Type B pancreatic cell (in vitro differentiated cells): ENCODE measurements at places on chromosomes 1 and 21. TPM values are rescaled to one million over a fixed set of nuclear protein-coding genes. Genes with fewer than 3 reads are reported as not detected.
A peak's percentile ranks its signal among the peaks of the same experiment; 100 is the strongest.

DNA sequence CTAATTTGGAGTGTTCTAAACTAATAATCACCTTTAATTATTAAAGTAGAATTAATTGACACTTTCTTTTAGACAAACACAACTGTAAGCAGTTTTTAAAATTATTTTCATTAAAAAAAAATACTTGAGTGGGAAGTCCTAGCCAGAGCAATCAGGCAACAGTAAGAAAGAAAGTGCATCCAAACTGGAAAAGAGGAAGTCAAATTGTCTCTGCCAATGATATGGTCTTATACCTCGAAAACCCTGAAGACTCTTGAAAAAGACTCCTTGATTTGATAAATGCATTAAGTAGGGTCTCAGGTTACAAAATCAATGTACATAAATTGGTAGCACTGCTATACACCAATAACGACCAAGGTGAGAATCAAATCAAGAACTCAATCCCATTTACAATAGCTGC, 83.0 kb upstream of the GADD45A start:
- no peak for DNase-seq

GRCh38 chr1:89637496-89637895, 4.6 kb downstream of the LRRC8C start:
- no peak for DNase-seq

DNA sequence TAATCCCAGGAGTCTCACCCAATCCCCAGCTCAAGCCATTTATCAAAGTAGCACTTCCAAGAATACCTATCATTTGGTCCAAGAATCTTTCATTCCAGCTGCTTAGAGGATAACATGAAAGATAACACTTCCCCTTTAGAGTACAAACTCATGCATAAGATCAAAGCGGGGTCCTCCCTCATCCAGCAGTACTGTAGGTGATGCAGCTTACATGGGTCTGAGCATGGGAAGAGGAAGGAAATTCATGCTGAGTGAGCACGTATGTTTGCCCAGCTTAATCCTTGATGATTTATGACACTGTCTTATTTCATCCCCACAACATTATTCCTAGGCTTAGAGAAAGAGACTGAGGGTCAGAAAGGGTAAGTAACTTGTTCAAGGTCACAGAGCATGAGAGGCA, 167.1 kb upstream of the GJB5 start:
- no peak for DNase-seq

DNA sequence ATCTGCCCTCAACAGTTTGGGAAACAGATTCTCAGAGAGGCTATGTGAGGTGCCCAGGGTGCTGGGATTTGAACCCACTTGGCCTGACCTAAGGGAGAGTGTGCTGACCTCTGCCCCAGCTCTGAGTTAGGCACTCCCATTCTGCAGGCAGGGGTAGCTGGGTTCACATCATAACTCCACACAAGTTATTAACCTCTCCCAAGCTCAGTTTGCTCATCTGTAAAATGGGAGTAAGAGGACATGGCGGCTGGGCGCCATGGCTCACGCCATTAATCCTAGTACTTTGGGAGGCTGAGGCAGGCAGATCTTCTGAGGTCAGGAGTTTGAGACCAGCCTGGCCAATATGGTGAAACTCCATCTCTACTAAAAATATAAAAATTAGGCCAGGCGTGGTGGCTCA, 8.9 kb upstream of the SLC25A33 start:
- no peak for DNase-seq

DNA sequence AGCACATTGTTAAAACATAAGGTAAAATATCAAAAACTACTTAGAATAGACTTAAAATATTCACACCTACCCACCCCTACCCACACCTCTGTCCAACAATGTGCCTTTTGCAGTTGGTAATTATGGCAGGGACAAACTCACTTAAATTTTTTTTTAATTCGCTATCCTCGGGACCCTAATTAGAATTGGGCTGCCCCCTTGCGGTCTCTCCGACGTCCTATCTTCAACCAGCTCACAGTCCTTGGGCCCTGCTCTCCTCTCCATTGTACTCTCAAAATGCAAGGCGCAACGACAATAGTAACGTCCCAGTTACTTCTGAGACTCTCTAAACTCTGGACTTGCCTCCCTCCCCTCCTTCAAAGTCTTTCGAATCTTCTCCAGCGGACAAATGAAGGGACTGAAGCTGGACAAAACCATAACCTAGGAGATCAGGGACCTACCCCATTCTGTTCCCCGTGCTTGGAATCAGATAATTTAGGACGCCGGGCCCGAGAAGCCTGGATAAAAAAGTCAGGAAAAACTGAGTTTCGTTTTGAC, 1.1 kb upstream of the CIART start:
- no peak for DNase-seq

DNA sequence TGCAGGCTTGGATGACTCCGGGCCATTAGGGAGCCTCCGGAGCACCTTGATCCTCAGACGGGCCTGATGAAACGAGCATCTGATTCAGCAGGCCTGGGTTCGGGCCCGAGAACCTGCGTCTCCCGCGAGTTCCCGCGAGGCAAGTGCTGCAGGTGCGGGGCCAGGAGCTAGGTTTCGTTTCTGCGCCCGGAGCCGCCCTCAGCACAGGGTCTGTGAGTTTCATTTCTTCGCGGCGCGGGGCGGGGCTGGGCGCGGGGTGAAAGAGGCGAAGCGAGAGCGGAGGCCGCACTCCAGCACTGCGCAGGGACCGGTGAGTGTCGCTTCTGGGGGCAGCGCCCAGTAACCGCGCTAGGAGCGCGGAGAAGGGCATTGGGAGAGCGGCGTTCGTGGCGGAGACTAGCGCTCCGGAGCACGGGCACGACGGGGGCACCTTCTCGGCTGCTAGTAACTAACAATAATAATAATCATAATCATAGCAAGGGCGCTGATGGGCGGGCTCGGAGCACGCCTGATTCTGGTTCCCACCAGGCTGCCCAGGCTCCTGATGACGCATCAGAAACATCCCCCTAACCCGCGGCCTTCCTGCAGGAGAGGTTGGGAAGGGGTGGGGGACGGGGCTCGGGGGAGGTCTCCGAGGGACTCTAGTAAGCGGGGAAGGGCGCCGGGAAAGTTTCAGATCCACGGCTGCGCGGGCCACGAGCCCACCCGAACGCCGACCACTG, at the start of gene MX1:
Gene MX1 (plus strand): TSS at position 286 of the 722 bp plus-strand sequence. CDS start 5,832 bp downstream, outside the sequence.
- DNase-seq = no peak

GRCh38 chr1:101130673-101131072, 105.1 kb upstream of the DPH5 start:
- no peak for DNase-seq

DNA sequence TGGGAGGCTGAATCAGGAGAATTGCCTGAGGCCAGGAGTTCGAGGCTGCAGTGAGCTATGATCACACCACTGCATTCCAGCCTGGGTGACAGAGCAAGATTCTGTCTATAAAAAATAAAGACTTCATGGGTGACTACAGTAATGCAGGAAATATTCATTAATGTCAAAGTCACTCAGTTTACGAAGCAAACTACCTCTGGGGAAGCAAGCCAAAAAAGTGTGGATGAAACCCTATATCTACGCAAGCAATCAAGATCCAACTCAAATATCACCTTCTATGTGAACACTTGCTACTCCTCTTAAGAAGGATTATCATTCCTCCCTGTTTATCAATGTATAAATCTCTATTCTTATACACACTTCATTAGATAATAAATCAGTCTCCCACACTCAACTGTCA, 434.8 kb downstream of the SETD4 start:
- DNase-seq = no peak

- DNase-seq = no peak
These were observed 37.0 kb downstream of the CAPN8 start for GRCh38 chr1:223628233-223629125.

DNA sequence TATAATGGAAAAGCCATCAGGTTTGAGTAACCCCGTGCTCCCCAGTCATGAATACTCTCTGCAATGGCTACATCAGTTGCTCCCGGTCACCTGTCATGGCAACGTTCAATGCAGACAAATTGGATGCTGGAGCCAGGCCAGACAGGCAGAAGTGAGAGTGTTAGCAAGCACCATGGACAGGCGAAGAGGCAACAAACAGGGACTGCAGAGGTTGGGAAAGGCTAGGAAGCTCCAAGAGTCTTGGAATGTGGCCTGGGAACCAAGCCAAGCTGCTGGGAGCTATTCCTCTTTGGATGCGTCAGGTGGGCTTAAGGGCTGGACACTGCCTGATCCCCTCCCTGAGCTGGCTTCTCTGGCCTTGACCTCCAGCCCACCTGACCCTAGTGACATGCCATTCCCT, 102.9 kb downstream of the ACTL8 start:
- DNase-seq = no peak

DNA sequence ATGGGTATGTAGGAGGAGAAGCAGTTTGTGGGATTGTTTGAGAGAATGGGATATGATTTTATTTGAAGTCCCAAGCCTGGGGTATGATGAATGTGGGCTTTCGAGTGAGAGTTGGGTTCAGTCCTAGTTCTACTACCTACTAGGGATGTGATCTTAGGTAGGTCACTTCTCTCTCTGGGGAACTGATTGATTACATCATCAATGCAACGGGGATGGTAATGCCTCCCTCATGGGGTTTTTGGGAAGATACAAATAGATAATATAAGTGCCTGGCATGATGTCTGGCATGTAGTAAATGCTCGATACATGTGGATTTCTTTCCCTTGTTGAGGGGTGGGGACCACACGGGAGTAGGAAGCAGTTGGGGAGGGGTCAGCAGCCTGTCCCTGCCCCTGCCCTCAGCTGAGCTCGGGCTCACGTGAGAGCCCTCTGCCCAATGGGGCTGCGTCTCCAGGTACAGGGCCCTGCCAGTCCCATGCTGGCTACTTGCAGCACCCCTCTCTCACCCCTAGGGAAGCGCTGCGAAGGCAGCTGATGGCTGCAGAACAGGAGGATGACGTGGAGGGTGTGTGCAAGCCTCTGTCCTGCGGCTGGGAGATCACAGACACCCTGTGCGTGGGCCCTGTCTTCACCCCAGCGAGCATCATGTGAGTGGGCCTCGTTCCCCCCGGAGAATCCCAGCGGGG, 38.7 kb downstream of the AZIN2 start:
- DNase-seq = peak; percentile 59

DNA sequence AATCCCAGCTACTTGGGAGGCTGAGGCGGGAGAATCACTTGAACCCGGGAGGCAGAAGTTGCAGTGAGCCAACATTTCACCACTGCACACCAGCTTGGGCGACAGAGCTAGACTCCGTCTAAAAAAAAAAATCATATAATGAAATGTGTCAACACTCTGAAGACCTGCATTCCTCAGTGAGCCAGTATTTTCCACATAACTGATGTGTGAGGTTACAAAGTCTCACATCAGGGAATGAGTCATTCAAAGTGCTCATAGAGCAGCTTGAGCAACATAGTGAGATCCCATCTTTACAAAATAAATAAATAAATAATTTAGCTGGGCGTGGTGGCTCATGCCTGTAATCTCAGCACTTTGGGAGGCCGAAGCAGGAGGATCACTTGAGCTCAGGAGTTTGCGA, 65.5 kb downstream of the CASZ1 start:
- DNase-seq = no peak

GRCh38 chr1:237562242-237562823, 328.4 kb downstream of the ZP4 start:
- no peak for DNase-seq

GRCh38 chr1:41468122-41468762, 16.2 kb downstream of the EDN2 start:
- no peak for DNase-seq

GRCh38 chr1:186202271-186202764, 172.7 kb downstream of the TPR start:
- DNase-seq = no peak

DNA sequence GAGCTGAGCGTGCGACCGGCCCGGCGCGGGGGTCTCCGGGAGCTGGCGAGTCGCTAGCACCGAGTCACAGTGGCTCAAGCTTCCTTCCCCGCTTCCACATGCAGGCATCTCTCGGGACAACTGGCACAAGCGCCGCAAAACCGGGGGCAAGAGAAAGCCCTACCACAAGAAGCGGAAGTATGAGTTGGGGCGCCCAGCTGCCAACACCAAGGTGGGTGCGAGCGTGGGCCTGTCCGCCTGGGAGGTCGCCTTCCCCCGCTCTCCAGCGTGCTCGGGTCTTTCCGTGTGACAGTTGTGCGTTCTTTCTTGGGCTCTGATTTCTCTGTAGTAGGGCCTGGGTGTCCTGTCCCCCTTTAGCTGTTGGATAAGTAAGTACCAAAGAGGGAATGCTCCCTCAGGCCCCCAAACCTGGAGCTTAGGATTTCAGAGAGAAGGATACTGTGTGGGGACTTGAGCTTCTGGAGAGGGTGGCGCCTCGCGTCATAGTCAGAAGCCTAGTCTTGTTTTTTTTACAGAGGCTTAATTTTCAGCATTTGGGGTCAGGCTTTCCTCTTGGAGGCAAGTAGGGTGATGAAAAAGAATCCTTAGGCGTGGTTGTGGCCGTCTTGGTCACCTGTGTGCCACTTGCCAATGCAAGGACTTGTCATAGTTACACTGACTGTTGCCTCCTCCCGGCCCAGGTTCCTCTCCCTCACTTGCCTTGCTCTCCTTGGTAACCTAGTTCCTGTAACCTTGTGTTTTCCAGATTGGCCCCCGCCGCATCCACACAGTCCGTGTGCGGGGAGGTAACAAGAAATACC, 790 bp downstream of the RPS8 start:
- no peak for DNase-seq

- DNase-seq = no peak
These were observed 55.5 kb downstream of the TGFBR3 start for GRCh38 chr1:91830242-91831131.

- no peak for DNase-seq
These were observed 94.2 kb downstream of the ARHGEF10L start for GRCh38 chr1:17633654-17634053.

- DNase-seq = no peak
These were observed 44.1 kb upstream of the ARHGEF16 start for GRCh38 chr1:3410142-3410925.

- DNase-seq = no peak
These were observed 186.5 kb upstream of the NCAM2 start for GRCh38 chr21:20811702-20812101.

GRCh38 chr1:244102046-244102445, 51.0 kb downstream of the ZBTB18 start:
- DNase-seq = no peak

GRCh38 chr1:193769651-193770050, 583.2 kb upstream of the B3GALT2 start:
- no peak for DNase-seq

DNA sequence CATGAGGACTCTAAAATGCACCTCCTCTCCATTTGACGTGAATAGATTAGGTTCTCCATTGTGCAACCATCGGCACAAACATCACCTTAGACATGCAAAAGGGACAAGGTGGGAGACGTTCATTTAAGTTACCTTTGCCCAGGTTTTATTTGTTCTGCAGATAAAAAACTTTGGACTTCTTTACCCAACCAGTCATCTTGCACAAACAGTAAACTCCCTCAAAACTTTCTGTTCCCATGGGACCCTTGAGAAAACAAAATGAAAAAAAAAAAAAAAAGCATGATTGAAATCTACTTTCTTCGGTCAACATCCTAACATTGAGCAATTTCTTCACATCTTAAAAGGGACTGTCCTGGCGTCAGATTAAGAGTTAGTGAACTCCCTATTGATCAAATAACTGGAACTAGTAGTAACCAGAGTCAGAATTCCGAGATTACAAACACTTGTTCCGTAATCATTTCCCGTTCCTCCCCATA, 31.4 kb upstream of the PROX1 start:
- DNase-seq = no peak

- no peak for DNase-seq
These were observed 14.9 kb upstream of the ZNF683 start for GRCh38 chr1:26387447-26387846.

Gene KIF14
- 3.8 and 12.8 TPM in 2 replicates for total RNA-seq

Gene NUCKS1
- 185 and 340 TPM in 2 replicates for total RNA-seq

Gene GPR25
- total RNA-seq = not detected in 2 replicates

Gene KCNH1
- total RNA-seq = 0.33 and 2.4 TPM in 2 replicates

Gene SLAMF1
- total RNA-seq = not detected in 2 replicates

Gene C1orf159
- total RNA-seq = 20.0 and 21.2 TPM in 2 replicates

Gene CD48
- total RNA-seq = 0.57 TPM in 1 of 2 replicates, not detected in the other

Gene S100A7
- 6.2 and 10.2 TPM in 2 replicates for total RNA-seq

Gene TLR5
- 2.8 and 4.2 TPM in 2 replicates for total RNA-seq

Gene GPR157
- 7.7 and 26.6 TPM in 2 replicates for total RNA-seq
